ENCODE measurements at places on chromosomes 1 and 21.
A peak's percentile ranks its signal among the peaks of the same experiment; 100 is the strongest.

GRCh38 chr1:10108134-10108663 lies 75.4 kb downstream of the UBE4B start:
- no peak for DNase-seq

DNA sequence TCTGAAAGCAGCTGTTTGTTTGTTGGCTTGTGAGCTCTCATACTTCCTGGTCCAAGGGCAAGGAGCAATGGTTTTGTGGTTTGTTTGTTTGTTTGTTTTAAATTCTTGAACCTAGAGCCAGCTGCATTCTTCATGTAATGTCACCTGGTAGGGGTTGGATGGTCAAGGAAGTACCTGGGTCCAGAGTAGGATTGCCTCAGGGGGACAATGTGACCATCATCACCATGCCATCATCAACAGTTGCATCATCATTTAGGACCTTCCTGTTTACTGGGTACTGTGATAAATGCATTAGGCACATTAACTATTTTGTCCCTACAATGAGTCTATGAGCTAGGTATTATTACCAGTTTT lies 14.7 kb upstream of the MYOG start:
- DNase-seq: peak; percentile 31

DNA sequence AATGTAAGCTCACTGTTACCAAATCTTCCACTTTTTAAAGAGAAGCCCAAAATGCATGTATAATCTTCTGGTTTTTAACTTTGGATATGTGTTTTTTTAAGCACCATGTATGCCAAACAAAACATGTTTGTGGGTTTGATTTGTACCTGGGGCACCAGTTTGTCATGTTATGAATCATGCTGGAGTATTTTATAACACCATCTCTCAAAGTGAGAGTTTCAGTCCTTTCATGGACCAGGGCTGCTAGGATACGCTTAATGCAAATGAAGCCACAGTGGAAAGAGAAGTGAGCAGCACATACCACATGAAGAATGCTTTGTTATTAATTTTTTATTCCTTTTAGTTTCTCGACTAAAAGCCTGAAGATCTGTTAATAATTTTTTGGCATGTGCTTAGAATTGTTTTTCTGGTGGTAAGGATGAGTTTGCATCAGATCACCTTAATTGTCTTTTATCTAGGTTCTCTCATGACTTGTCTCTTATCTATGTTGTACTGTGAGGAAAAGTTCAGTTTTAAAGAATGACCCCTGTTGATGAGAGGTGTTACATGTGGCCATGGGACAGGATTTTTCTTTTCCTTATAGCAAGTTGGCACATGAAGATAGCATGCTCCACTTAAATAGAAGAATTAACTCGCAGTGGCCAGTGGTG lies 2.0 kb upstream of the RABGAP1L start:
- DNase-seq: no peak

DNA sequence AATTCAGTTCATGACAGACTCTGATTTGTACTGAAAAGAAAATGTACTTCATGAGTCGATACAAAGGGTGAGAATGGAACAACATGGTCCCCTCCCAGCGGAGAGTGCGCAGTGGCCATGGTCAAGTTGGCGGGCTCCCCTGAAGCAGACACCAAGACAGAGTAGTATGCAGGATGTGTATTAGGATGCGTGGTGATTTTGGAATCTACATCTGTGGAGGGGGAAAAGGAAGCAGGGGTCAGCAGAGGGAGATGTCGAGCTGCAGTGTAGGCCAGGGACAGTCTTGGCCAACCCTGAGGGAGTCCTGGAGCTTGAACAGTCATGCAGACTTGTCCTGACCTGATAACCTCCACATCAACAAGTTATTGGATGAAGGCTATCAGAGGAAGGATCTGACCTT lies 481.0 kb downstream of the OMA1 start:
- no peak for DNase-seq

DNA sequence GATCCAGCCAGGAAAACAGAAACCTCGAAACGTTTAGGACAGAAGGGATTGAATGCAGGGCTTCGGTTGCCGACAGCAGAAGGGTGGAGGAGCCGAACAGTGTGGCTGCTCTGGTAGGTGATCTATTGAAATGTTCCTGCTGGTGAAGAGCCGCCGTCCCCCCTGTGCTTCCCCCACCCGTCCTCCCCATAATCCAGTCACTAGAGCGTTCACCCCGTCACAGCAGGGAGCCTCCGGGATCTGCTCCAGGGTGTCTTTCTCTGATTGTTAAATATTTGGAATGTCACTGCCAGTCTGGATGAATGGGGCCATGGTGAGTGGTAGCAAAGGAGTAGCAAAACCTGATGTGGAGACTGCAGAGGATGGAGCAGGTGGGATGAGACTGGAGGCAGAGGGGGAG lies 255.1 kb upstream of the CSF3R start:
- peak; percentile 16 for DNase-seq

GRCh38 chr1:22670352-22670975 lies 17.4 kb downstream of the C1QB start:
- no peak for DNase-seq

GRCh38 chr21:42460391-42461184 lies 35.4 kb downstream of the RSPH1 start:
- no peak for DNase-seq

- no peak for DNase-seq
Observed at GRCh38 chr1:95916616-95917015, 682.6 kb downstream of the RWDD3 start.

DNA sequence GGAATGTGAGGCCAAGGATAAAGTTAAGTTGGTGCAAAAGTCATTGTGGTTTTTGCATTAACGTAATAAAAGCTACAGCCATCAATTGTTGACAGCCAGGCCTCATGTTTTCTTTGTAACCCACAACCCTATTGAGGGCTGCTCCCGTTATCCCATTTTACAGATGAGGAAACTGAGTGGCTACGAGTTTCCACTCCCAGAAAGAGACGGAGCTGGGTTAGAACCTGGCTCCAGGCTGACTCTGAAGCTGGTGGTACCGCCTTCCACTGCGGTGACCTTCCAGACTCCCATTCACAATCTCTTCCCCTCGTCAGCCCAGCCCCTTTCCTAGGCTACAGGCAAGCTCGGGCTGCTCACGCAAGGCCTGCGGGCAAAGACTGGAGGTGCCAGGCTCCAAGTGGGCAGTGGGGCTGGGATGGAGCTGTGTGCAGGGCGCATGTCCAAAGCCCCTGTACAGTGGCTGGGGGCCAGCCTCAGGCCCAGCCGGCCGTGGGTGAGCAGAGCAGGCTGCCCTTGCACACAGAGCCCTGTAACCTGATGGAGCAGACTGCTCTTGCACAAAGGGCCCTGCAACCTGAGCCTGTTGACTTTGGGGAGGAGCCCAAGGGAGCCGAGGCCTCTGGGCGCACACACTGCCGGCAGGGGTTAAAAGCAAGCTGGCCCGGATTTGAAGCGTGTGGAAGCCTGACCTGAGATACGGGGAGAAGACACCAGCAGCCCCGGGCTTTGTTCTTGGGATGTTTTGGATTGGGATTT lies 97.4 kb upstream of the TMPRSS2 start:
- DNase-seq: no peak

- DNase-seq: no peak
Observed at GRCh38 chr1:8477166-8477982, 159.5 kb downstream of the SLC45A1 start.

DNA sequence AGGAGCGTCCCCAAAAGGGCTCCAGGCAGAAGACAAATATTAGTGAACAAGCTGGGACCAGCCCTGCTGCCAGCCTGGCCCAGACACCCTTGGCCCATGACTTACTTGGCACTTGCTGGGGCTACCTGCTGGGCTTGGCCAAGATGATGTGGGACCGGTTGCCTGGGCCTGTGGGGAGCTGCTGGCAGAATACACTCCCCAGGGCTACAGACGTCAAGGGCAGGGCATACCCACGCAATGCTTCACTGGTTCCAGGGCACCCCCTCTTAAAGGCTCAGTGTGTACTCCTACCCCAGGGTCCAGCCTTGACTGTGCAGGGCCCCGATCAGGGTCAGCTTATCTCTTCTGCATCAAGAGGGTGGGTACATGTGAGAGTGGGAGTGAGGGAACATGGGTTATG lies 106.5 kb upstream of the SLC2A1 start:
- no peak for DNase-seq

- DNase-seq: no peak
Observed at GRCh38 chr1:17759114-17759513, 4.0 kb downstream of the ACTL8 start.

DNA sequence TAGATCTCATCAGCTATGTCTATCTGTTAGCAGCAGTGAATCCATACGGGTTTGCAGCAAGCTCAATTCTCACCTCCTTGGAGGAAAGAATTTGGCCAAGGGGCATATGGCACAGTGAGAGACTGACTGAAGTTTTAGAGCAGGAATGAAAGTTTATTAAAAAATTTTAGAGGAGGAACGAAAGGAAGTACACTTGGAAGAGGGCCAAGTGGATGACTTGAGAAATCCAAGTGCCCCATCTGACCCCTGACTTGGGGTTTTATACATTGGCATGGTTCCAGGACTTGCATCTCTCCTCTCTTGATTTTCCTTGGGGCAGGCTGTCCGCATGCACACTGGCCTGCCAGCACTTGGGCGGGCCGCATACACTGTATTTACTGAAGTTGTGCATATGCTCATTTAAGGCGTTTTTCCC lies 9.2 kb upstream of the OSBPL9 start:
- no peak for DNase-seq

GRCh38 chr1:184708084-184708676 lies 46.5 kb downstream of the EDEM3 start:
- DNase-seq: no peak

GRCh38 chr1:99531578-99532275 lies 114.2 kb upstream of the PALMD start:
- DNase-seq: no peak

GRCh38 chr21:42209801-42210479 lies 9.0 kb upstream of the ABCG1 start:
- DNase-seq: peak; percentile 34

GRCh38 chr1:109640285-109640865 lies 15.5 kb upstream of the GSTM4 start:
- DNase-seq: peak; percentile 96

- no peak for DNase-seq
Observed at GRCh38 chr1:186183219-186183618, 191.8 kb downstream of the TPR start.

- no peak for DNase-seq
Observed at GRCh38 chr1:38888423-38889333, 7.3 kb upstream of the GJA9 start.

DNA sequence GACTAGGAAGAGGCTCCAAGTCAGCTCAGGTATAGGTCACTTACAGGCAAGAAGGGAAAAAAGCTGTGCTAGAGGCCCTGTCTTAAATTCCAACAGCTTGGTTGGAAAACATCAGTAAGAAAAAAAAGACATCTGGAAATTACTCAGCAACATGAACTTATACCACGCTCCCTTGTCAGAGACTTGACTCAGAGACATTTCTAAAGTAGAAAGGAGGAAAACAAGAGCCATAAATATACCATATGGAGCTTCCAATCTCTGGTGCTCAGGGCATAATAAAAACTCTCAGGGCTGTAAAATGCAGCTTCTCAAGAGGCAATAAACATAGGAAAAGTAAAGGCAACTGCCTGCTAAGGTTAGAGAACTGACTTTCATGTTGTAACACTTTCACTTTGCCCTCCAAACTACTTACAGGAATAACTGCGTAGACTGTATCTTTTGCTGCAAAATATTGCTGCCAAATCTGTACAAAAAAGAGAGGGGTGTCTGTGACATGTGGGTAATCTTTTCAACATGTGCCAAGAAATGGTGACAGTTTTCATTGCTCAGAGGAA lies 14.7 kb downstream of the ATPAF1 start:
- DNase-seq: no peak

- DNase-seq: no peak
Observed at GRCh38 chr1:165734906-165735305, 33.8 kb downstream of the TMCO1 start.

DNA sequence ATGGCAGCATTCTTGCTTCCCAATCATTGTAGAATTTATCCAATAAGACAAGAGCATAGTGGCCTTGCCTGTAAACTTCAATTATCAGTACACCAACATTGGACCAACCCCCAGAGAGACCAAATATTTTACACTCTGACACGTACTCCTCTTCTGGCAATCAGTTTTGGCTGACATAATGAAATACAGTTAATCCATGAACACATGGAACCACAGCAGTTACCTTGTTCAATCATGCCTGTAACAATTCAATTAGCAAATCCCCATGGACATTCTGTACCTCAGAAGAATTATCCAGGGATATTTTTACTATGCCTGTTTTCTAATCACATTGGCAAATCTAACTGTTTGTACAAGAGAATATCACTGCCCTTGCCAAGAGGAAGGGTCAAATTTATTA lies 2162.0 kb downstream of the MRPL39 start:
- no peak for DNase-seq

GRCh38 chr1:58927722-58928085 lies 143.9 kb upstream of the JUN start:
- no peak for DNase-seq

DNA sequence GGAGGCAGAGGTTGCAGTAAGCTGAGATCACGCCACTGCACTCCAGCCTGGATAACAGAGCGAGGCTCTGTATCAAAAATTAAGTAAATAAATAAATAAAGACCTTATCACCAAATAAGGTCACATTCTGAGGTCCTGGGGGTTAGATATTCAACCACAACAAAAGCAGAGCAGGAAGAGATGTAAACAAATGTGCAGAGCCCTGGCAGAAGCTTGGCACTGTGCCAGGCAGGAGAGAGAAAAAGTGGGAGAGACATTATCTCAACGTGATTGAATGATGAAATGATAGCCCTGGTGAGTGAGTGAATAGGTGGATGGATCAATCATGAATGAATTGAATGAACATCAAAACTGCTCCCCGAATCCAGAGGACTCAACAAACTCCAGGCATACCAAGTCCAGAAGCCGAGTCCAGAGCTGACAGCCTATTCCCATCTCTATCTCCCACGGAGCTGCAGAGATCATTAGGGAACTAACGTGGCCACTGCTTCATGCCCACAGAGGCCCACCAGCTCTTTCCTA lies 150.7 kb downstream of the TOMM20 start:
- DNase-seq: no peak

GRCh38 chr1:10986525-10986890 lies 25.9 kb upstream of the TARDBP start:
- DNase-seq: no peak

DNA sequence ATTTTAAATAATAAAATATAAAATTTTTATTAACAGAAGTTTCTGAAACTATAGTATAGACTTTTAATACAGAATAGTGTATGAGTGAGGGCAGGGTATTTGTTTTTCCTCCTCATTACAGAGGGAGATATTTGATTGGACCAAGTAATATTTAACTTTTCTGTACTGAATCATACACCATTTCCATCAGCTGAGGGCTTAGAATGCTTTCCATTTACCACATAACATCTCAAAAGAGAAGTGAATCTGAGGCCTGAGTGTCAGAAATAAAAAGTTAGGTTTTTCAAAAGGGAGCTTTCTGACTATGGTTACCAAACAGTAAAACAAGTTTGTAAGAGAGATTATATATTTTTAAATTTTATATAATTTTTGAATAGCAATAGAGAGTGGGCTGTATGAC lies 29.5 kb downstream of the TLCD4 start:
- DNase-seq: no peak
